CD4-positive, alpha-beta T cell treated with Interleukin-15 for 1 hour (primary cell): ENCODE measurements at places on chromosomes 2 and 18.
A peak's percentile ranks its signal among the peaks of the same experiment; 100 is the strongest.

- peak; percentile 50 for DNase-seq
These were observed 697 bp downstream of the LGALSL start for GRCh38 chr2:64454386-64455332.

- peak; percentile 61 for DNase-seq
These were observed 636 bp downstream of the ARL4C start for GRCh38 chr2:234496055-234496834.

DNA sequence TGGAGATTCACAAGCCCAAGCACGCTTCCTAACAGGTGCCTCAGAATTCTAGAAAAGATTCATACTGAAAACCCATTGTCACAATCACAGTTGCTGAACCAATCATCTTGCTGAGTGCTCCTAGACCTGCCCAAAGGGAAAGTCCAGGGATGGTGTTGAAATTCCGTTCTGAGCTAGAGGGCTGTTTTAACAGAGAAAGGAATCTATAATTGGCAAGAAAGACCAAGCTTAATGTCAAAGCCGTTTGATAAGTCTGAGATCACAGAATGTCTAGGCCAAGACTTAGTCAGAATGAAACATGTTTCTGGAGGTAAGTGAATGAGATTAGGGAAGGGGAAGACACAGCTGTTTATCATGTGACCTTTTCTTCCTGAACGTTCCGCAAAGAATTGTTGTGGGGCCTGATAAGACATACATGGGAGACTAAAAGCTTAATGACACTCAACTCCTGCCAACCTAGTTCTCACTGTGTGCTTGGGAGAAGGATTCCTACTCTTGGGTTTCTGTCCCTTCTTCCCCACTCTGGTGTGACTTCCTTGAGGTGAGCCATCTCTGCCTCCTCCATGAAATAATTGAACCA is 27.5 kb downstream of the PMAIP1 start:
- no peak for DNase-seq

DNA sequence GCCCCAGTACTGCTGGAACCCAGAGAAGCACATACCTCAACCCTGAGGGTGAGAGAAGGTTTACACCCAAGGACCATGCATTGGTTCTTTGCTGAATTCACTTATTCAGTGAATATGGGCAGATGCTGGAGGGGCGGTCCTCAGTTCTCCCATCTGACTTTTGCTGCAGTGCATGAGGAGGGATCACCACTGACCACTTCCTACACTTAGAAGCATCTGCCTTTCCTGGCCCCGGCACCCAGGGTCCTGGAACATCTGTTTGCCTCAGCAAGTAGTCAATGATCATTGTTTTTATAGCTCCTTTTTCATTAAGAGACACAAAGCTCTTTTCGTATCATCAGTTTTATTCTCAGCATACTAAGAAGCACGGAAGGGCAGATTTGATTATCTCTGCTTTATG is 211.4 kb downstream of the SH3RF3 start:
- no peak for DNase-seq

DNA sequence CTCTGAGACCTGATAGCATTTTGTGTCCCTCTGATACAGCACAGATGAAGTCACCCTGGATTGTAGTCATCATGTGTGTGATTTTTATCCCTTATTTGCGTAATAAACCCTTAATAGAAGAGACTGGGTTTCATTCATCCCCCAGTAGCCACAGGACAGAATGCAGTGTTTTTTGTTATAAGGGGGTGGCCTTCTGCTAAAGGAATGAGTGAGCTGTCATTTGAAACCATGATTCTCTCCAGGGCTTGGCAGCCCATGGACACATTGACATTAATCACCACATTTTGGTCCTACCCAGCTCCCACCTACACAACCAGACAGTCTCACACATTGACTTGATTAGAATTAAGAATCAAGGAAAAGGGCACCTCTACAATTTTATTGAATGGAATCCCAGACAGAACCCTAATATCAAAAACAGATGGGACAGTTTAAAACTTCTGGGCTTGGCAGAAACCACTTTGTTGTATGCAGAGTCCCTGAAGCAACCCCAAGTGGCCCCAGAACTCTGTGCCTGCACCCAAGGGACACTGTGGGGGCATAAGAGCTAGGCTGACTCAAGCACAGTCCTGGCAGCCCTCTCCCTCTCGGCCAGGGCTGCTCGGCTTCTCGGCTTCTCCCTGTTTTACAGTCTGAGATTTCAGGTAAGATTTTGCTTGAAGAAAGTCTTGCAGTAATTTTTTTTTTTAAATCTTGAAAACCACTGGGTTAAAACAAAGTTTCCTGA is 254.0 kb upstream of the SLC14A2 start:
- DNase-seq, result no peak

- DNase-seq, result no peak
These were observed 69.9 kb upstream of the HS6ST1 start for GRCh38 chr2:128388499-128388941.

GRCh38 chr2:75517547-75518230 is 43.0 kb downstream of the EVA1A start:
- DNase-seq, result no peak

GRCh38 chr2:29343830-29344229 is 228.6 kb downstream of the CLIP4 start:
- DNase-seq, result no peak
